Urothelium cell line (cell line): ENCODE measurements at places on chromosomes 11 and 22.

- no peak for DNase-seq
These were observed 17.7 kb downstream of the TXN2 start for GRCh38 chr22:36463783-36464184.

GRCh38 chr11:47400768-47401279 is 7.6 kb upstream of the SLC39A13 start:
- DNase-seq, result no peak

DNA sequence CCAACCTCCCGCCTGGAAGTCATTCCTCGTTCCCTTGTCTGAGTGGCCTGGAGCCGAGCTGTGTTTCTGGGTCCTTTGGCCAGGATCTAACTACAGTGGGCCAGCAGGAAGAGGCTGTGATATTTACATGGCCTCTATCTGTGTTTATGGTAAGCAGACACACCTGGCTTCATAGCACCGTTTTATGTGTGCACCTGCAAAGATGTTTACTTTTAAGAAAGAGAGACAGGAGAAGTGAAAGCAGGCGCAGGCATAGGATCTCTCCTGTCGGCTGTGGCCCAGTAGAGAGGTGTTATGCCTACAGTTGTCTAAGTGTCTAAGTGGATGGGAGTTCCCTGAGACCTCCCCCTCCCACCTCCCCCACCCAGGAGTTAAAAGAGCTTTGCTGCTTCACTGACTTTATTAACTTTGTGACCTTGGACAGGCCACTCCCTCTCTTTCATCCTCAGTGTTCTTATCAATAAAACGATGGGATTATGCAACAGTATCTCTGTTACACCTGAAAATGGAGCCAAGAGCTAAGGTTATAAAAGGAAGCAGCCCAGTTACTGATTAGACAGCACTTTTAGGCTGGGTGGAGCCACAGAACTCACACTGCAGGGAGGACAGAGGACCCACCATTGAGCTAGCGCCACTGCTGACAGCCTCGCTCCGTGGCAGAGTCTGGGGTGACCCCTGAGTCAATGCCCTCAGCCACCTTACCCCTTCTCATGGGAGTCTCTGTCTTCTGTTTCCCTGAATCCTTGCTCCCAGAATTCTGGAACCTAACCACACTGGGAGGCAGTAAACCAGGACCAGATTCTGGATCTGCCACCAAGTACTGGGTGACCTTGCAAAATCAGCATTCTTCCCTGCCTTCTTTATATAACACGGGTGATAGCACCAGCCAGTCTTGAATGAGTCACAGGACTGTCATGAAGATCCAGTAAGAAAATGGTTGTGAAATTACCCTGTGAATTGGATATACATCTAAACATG is 22.0 kb downstream of the ST14 start:
- DNase-seq, result no peak

DNA sequence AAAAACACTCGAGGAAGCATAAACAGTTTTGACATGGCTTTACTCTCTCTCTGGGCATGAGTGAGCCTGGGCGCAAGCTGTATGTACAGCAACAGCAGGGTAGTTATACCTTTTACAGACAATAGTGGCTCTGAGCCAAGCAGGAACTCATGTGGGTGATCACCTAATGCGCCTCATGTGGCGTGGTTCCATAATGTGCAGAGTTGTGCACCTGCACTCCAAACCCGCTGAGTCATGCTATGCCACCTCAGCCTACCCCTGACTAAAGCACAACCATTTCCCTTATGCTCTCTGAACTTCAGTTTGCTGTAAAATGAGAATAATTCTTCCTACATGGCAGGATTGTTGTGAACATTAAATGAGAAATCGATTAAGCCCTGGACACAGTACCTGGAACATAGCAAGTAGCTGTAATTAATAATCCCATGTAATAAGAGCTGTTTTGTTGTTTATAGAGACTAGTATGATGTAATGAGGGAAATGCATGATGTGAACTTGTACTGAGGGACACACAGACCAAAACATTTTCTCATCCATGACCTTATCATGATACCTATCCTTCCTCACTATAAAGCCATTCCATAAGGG is 71.6 kb downstream of the CCDC34 start:
- DNase-seq, result no peak

DNA sequence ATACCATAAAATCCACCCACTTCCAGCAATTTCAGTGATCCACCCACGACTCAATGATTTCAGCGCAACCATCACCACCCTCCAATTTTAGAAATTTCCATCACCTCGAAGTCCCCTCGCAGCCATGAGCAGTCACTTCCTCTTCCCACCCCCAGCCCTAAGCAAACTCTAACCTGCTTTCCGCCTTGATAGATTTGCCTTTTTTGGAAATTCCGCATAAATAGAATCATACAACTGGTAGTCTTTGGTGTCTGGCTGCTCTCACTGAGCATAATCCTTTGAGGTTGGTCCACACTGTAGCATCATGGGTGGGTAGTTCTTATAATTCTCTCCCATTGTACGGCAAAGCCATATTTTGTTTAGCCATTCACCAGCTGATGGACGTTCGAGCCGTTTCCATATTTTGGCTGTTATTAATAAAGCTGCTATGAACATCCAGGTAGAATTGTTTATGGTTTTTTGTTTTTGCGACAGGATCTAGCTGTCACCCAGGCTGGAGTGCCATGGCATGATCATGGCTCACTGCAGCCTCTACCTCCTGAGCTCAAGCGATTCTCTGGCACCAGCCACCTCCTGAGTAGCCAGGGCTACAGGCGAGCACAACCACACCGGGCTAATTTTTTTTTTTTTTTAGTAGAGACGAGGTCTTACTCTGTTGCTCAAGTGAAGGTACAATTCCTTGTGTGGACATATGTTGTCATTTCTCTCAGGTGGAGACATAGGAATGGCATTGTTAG is 16.0 kb downstream of the PIM3 start:
- DNase-seq, result no peak

DNA sequence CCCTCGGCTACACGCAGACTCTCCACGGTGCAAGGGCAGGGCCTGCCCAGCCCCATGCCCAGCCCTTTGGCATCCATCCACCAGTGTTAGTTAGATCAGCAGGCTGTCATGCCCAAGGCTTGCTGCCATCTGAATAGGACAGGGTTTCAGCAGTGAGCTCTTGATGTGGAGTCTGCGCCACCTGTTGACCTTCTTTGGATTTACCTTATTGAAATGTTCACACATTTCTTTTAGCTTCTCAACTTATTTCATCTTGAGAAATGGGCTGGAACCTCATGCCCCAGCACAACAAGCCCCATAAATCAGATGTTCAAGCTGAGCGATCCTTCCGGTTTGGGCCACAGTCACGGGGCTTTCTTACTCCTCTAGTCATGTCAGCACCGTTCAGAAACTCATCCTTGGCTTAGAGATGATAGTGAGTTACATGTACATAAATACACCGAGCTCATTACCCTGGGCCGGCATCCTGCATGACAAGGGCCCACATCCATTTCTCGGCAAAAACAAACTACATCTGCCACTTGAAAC is 61.7 kb downstream of the PARVB start:
- peak; percentile 64 for DNase-seq

DNA sequence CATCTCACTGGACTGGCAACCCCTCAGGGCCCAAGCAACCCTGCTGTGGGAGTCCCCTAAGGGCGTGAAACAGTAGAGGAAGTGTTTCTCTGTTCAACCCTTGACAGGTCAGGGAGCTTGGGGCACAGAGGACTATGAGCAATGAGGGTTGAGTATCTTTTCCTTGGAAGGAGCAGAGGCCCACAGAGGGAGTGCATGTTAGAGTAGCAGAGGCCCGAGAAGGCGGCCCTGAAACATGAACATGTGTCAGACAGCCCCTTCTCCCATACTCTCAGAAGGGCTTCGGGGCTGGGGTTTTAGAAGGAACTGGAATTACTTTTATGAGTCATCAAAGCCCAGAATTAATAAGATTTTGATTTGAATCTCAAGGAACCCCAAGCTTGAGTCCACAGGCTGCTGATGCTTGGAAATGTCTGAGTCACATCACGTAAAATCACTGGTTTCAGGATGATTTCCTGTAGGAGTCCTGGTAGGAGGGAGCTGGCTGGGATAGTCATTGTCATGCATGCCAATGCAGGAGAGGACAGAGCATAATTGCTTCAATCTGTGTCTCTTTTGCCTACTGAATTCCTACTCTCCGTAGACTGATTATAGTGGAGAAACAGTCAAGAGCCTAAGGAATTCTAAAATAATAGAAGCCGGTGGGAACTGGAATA is 22.6 kb downstream of the C11orf71 start:
- peak; percentile 32 for DNase-seq

GRCh38 chr11:73271936-73272679 is at the start of gene P2RY6:
TSS of gene P2RY6 (plus strand) at chr11:73272338. CDS start at chr11:73296519, 24,181 bp downstream.
- peak; percentile 47 for DNase-seq

GRCh38 chr11:103055221-103055890 is 36.6 kb downstream of the DCUN1D5 start:
- peak; percentile 15 for DNase-seq

- DNase-seq, result no peak
These were observed 172.3 kb downstream of the AASDHPPT start for GRCh38 chr11:106249617-106250239.

DNA sequence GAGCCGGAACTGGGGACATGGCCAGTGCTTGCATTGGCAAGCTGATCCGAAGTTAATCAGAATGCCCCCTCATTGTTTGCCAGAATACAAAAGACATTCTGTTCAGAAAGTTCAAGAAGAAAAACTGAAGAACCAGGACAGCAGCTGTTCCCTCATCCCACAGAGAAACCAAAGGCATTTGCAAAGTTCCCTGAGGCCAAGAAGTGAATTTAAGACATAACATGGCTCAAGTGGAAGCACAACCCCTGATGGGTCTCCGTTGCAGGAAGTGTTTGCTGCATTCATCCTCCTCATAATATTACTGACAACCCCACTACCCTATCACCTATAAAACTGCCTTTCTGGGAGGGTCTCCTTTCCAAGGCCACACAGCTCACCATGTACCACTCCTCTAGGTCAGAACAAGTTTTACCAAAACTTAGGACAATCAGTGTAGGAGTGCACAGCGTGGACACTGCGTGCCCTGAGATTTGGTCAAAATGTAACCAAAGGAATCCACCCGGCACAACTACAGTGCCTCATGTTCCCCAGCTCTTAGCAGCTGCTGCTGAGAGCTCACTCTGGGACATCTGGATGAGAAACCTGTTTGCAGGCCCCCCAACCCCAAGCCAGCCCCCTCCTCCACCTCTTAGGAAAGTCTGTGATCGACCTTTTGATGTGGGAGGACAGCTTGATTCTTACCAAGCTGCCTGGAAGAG is 101.6 kb upstream of the AKIP1 start:
- DNase-seq, result no peak

DNA sequence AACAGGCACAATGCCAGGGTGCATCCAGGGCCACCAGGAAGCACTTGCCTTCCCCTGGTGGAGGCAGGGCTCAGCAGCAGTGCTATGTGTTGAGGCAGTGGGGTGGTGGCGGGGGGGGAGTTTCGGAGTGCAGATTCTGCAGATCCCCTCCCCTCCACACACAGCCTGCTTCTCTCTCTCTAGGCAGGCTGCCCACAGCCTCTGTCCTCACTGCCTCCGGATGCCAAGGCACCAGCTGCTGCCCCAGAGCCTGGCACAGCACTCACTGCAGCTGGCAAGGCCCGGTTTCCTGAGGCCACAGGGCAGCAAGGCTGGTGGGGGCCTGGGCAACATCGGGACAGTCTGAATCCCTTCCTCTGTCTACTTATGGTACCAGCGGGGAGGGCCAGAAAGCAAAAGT is 35.8 kb downstream of the NRXN2 start:
- no peak for DNase-seq
